ENCODE measurements at places on chromosomes 13 and 19.

DNA sequence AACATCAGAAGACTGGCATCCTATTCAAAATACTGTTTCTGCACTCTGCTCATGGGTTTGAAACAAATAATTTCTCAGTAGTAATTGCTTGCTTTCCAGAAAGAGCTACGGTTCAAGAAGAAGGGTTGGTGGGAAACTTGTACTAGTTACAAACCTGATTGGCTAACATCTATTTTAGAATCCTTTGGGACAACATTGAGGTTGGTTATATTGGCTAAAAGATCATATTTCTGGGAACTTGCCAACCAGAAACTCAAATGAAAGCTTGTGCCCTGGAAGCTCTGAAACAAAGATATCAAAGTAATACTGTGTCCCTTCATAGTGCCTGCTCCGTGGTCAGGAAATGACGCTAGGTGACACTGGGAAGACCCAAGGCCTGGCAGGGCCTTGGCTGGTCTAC is 141.7 kb downstream of the LACC1 start:
- no peak for DNase-seq

DNA sequence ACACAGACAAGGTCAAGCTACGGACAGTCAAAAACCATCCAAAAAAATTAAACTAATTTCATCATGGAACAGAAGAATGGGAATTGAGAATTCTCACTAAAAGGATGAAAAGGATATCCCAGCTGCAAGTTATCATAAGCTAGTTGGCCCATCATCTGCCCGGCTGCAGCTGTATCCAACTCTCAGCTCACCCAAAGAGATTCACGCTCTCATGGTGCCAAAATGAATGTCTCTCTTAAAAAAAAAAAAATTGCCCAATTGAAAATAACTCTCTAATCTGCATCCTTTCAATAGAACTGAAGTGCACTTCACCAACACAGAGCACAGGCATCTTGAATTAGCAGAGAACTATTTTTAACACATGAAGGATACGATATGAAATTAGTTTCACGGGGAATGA is 20.0 kb downstream of the ENOX1 start:
- no peak for DNase-seq

DNA sequence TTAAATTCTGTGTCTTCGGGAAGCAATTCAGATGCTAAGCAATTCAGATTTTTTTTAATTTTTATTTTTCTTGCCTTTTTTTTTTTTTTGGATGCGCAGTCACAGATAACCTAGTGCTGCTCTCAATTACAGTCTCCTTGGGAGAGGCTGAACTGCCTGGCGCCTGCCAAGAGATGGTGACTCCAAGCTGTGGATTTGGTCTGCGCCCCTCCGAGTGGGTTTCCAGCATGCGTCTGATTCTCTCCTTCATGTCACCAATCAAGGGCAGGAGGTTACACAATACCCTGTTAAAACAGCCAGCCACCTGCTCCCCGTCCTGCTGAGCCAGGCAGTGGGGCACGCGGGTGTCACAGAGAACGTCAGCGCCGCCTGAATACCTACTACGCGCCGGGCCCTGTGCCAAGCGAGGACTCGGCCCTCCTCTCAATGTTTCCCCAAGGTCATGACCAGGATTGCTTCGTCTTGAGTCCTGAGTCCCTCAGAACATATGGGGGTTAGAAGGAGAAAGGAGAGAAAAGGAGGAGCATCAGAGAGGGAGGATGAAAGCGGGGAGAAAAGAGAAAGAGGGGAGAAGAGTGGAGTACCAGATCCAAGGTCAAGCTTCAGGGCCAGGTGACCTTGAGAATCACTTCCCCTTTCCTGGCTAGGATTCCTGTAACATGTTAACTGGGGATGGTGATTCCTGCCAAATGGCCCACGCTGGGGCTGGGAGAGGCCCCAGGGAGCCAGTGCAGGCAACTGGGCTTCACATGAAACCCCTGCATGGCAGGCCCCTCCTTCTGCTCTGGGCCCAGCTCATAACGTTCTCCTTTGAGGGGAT is 213.6 kb downstream of the URI1 start:
- no peak for DNase-seq

GRCh38 chr13:56530096-56530495 is 610.6 kb upstream of the PRR20A start:
- no peak for DNase-seq

DNA sequence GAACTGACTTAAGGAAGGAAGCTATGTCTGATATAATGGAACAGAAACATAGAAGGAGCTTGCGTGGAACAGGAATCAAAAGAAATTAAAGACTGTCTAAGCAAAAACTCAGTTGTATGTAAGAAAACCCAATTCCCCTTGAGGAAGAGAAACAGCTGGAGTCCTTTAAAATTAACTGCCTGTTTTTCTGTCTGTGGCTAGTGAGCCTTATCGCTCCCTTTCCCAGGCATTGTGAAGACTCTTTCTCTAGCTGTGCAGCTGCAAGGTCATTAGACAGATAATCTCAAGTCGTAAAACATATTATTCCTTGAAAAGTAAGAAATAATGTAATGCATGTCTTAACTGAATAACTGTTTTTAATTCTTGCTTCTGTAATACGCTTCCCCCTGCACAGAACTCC is 39.7 kb upstream of the IGSF23 start:
- no peak for DNase-seq

GRCh38 chr19:56139847-56140582 is 1.1 kb upstream of the ZNF444 start:
- DNase-seq = no peak

GRCh38 chr19:6662702-6663101 is 7.3 kb downstream of the TNFSF14 start:
- no peak for DNase-seq

- DNase-seq = no peak
Observed at GRCh38 chr19:29563486-29564101, 37.8 kb downstream of the VSTM2B start.

DNA sequence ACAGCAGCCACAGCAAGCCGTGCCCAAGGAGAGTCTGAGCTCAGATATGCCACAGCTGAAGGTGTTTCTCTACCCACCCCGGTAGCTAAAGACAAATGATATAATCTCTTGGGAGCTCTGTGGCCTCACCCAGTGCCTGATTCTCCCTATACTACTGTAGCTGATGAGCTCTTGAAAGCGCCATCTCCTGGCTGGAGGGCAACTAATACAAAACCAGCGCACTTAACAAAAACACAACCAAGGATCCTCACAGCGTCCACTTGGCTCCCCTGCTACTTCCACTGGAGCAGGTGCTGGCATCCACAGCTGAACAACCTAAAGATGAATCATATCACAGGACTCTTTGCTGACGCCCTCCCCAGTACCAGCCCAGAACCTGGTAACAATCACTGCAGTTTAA is 1212.0 kb downstream of the PCDH17 start:
- no peak for DNase-seq

GRCh38 chr19:41711376-41712261 is 3.2 kb downstream of the CEACAM5 start:
- no peak for DNase-seq

DNA sequence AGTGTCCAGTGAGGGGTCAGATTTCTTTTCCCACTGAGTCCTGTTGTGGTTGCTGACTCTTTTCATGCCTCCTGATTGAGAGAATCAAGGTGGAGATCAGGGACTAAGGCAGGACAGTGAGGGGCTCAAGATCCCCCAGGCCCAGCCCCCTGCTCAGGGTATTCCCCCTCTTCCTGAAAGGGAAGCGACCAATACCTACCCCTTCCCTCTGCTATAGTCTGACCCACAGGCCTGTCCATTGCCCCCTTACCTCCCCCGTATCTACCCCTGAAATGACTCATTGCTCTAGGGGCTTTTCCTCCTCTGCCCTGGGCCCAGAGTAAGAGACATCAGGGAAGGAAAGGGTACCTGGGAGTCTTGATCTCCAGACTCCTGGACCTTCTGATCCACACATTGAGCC is 1320.5 kb downstream of the UQCRFS1 start:
- no peak for DNase-seq

GRCh38 chr13:96104516-96104915 is 14.6 kb downstream of the HS6ST3 start:
- DNase-seq = no peak

DNA sequence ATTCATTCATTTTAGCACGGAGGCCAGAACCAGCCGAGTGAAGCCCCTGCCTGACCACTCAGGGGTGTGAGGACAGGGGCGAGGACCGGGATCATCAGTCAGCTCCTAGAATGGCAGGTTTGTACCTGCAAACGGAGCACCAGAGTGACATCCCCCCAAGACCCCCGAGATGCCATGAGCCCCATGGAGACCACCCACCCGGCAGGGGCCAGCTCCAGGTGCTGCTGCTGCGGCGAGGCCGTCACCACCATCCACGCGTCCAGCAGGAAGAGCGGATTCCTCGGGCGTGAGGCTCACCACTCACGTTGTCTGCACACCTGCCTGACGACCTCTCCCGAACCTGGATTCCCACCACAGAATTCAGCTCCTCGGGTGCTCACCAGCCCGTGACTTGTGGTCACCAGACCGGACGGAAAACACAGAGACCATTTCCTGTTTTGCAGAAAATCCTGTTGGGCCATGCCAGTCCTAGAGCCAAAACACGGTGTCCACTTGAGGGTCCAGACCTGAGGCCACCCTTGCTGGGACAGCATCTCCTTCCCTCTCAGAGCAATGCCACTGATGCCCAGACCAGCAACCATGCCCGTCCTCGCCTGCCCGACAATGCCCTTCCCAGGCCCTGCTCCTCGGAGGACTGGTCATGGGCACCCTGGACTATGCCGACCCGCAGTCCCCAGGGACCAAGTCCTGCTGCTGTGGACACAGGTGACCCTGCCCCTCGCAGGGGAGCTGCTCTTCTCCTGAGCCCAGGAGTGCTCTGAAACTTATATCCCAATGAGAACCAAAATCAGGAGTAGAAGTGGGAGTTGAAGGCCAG is 74.2 kb downstream of the RASA3 start:
- DNase-seq = no peak

DNA sequence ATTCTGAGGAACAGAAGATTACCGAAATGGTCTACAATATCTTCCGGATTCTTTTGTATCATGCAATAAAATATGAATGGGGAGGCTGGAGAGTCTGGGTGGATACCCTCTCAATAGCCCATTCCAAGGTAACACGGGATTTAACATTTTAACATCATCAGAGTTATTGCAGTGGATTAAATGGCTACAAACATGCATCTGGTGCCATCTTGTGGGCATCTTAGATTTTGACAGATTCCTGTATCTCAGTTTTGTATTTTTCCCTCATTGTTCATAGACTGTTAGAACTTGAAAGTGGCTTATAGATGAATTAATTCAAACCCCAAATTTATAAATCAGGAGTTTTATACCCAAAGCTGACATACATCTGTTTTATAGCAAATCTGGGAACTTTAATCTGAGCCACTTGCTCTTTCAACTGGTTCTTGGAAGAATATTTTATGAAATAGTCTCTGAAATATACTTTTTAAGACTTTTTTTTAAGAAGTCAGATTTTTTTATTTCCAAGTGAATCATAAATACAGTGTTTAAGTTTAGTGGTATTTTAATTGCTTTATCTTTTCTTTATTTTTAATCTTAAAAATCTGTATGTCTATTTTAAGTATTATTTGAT is 215.2 kb downstream of the NBEA start:
- DNase-seq = peak; percentile 40

- DNase-seq = no peak
Observed at GRCh38 chr19:497869-498510, 1.7 kb downstream of the MADCAM1 start.

- no peak for DNase-seq
Observed at GRCh38 chr13:114140906-114141250, 8.5 kb upstream of the RASA3 start.

DNA sequence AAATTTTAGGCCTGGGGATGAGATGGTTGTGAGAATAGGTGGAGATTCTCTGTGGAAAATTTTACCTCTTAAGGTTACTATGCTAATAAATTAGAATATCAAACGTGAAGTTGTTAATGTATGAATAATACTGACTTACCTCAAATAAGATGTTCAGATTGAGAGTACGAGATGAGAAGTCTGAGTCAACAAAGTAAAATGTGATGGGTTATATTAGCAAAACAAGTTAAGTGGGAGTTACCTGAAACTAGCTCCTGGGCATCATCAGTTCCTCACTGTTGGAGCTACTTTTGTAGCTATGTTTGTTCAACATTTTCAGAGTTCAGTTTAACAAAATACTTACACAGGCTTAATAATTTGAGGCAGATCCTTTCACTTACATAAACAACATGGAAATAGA is 108.6 kb downstream of the PIBF1 start:
- DNase-seq = no peak

DNA sequence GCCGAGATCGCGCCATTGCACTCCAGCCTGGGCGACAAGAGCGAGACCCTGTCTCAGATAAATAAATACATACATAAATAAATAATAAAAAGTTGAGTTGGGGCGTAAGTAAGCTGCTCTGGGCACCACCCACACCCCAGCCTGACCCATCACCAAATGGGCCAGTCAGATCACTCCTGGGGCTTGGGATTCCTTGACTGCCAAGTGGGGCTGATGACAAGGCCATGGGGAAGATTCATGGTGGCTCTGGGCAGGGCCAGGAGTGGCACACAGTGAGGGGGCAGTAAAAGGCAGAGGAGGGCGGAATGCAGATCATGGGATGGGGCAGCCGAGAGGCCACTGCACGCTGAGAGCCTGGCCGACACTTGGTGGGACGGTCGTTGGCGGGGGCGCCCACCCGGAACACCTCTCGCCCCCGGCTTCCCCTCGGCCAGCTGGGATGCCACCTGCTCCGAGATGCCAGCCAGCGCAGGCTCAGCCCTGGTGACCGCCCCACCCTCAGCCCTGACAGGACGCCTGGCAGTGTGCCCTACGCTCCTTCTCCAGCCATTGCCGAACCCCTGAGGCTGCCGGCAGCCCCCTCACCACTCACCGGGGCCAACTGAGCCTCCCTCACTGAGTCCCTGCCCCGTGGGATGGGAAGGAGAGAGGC is 10.9 kb downstream of the ZNF653 start:
- no peak for DNase-seq

GRCh38 chr13:38283346-38283745 is 66.3 kb upstream of the UFM1 start:
- no peak for DNase-seq

DNA sequence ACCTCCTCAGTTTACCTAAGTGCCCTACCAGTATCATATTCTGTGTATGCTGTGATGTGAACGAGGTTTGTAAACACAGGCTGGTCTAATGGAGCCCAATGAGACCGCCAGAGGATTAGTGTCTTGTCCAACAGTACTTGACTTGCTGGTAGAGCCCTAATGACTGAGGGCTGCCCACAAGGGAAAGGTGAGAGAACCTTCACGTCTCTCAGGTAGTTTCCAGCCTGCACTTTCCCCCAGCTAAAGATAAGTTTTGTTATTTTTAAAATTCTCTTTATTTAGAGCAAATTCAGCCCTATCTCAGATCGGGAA is 498 bp upstream of the RBM26 start:
- DNase-seq = no peak

GRCh38 chr13:51292000-51292565 is 47.4 kb upstream of the SERPINE3 start:
- DNase-seq = no peak

GRCh38 chr19:10922638-10923014 is 5.8 kb downstream of the YIPF2 start:
- DNase-seq = no peak

DNA sequence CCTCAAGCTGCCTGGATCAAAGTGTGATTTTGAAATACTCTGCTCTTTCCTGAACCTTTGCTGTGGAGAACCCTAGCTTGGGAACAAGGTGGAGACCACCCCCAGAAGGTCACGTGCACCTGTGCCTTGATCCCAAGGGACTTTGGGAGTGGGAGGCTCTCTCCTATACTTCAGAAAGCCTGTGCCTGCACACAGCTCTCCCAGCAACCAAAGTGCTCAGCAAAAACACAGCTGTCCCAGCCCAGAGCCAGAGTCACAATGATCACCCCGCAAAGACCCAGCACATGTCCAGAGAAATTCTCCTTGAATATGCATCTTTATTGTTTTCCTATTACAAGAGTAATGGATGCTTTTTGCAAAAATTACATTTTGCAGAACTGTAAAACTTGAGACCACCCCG is 43.4 kb downstream of the TNFRSF19 start:
- DNase-seq = no peak

Measured in smooth muscle cell of the brain vasculature (primary cell).